ENCODE measurements at places on chromosomes 5 and 9.

- DNase-seq = no peak
These were observed 92.9 kb downstream of the EHMT1 start for GRCh38 chr9:137711678-137712105.

GRCh38 chr5:87649455-87649854, 236.7 kb upstream of the CCNH start:
- no peak for DNase-seq

DNA sequence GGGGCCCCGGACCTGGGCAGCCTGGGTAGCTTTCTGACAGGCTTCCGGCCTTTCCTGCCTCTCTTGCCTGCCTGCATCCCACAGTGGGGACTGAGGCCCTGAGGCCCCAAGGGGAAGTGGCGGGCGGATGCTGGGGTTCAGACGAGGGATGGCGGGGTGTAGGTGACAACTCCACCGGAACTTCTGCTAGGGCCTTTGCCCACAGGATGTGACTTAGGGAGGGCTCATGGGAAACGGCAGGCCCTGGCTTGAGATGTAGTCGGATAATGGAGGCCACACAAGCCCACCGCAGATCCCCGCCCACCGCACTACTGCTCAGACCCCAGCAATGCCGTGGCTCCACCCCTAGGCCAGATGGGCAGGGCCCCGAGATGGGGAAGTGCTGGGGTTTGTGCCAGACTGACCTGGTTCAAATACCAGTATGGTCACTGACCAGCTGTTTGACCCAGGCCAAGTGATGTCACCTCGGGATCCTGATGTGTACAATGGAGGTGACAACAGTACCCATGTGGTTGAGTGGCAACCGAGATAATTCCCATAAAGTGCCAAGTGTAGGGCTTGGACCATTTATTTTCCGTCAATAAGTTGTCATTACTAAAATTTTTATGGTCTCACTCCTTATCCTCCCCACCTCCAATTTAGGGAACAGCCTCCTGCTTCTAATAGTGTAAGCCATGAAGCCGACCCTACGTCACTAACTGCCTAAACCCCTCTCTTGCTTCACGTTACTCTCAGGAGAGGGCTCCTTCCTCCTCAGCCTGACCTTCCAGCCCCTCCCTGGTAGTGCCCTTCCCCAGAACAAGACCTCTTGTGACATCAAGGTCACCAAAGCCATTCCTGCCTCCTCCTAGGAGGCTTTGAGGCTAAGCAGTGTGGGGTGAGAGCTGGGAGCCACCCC, 2.5 kb upstream of the CDK9 start:
- no peak for DNase-seq

DNA sequence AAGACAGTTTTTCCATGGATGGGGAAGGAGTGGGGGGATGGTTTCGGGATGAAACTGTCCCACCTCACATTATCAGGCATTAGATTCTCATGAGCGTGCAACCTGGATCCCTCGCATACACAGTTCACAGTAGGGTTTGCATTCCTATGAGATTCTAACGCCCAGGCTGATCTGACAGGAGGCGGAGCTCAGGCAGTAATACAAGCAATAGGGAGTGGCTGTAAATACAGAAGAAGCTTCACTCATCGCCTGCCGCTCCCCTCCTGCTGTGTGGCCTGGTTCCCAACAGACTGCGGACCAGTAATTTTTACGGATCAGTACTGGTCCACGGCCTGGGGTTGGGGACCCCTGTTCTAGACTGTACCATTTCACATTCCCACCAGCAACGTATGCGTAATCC, 68.3 kb upstream of the OTULINL start:
- DNase-seq = no peak

GRCh38 chr5:71865665-71866320, 146.7 kb downstream of the CARTPT start:
- no peak for DNase-seq

- no peak for DNase-seq
These were observed 13.3 kb upstream of the HSDL2 start for GRCh38 chr9:112366591-112366990.

DNA sequence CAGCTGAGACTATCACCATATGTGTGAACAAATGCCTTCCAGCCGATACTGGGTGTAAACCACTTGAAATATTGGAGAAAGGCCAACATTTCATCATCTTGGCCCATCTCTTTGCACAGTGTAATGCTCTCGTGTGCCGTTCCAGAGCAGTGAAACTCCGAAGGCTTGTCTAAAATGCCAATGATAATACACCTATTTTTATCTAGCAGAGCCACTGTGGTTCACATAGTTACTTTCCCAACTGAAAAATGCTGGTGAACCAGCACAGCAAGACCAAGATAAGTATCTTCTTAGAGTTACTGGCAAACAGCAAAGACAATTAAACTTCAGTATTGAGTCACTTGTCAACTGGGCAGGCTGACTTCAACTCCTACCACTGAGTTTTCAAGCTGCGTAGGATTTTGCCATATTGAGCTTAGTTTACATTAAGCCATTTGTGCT, 379.9 kb upstream of the ACTBL2 start:
- no peak for DNase-seq

DNA sequence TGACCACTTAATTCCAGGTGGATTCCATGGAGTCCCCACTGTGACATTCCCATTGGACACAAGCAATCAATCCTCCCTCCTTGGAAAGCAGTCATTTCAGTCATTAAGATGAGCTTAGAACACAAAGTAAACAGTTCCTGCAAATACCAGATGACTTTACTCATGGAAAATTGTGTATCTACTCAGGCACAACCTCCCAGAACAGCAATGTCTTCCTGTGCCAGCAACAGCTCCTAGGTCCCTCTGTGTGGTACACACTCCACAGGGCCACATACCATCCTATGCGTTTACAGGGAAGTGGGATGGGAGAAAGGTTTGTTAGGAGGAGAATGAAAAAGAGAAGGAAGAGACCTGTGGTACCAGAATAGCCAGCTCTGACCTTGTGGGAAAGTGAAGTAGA, 53.7 kb downstream of the MTMR12 start:
- no peak for DNase-seq

- no peak for DNase-seq
These were observed 151.7 kb upstream of the SMIM23 start for GRCh38 chr5:171633776-171634470.

GRCh38 chr5:169810524-169810923, 169.8 kb downstream of the INSYN2B start:
- no peak for DNase-seq

- peak; percentile 5 for DNase-seq
These were observed 307.4 kb upstream of the SEMA6A start for GRCh38 chr5:116881921-116882531.
